CD8-positive, alpha-beta memory T cell (primary cell): ENCODE measurements at places on chromosomes 2 and 18.

DNA sequence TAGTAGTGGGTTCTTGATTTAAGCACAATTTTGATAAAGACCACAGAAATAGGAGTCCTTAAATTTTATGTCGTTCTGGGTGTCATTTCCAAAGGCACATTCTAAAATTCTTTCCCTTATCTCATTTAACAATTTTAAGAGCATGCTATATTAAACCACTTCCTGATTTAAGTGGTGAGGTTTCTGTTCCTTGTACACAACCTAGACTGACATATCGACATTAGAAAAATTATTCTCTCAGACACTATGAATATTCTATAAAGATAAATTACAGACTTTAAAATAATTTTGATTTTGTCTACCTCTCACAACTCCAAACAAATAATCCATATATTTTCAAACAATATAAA, 923.8 kb downstream of the LRP1B start:
- no peak overlapping the region for H3K27ac ChIP-seq
- H3K4me3 ChIP-seq, result no peak overlapping the region
- no peaks in the 10 kb centered on the region for H3K36me3 ChIP-seq
- H3K27me3 ChIP-seq, result no peaks in the 10 kb centered on the region
- H3K4me1 ChIP-seq, result no peaks in the 10 kb centered on the region

DNA sequence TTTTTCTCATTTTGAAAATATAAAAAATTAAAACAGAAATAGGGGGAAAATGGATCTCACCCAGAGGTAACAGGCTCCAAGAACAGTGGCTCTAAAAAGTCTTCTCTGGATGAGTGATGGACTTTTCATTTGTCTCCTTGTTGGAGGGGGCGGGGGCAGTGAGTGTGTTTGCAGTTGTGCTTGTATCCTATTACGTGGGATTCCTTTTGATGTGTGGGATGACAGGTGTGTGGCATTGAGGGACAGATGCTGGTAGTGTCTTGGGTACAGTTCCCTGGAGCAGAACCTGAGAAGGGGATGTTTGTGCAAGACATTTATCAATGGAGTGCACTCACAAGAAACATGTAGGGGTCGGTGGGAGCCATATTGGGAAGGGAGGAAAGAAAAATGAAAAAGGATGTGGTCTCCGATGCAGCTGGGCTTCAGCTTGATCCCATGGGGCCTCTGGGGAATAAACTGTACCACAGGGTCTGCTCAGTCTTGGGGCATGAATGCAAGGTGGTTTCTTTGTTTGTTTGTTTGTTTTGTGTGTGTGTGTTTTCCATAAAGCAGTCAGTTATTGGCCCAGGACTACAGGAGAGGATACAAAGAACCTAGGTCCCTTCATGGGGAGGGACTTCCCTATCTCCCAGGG, 120.0 kb upstream of the SLC35G4 start:
- no peak for DNase-seq
- H3K4me3 ChIP-seq, result no peak overlapping the region
- no peaks in the 10 kb centered on the region for H3K4me1 ChIP-seq
- H3K36me3 ChIP-seq, result no peaks in the 10 kb centered on the region

DNA sequence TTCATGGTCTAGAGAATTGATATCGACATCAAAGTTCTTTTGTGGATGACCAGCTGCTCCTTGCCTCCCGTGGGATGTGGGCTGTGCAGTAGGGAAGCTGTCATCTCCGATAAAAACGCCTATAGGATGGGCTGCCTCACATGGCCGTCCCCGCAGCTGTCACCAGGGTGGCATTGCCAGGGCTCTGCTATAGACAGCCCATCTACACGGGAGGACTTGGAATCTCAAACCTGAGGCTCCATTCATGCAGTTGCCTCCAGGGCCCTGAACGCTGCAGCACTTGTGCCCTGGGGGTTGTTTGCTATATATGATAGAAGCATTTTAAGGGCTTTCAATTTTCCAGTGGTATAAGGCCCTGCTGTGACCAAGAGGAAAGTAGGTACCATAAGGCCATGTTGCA, 183.1 kb downstream of the MYCN start:
- H3K27me3 ChIP-seq, result no peaks in the 10 kb centered on the region
- H3K4me1 ChIP-seq, result no peaks in the 10 kb centered on the region
- no peak for DNase-seq
- no peaks in the 10 kb centered on the region for H3K36me3 ChIP-seq

- no peak overlapping the region for H3K4me3 ChIP-seq
- no peaks in the 10 kb centered on the region for H3K36me3 ChIP-seq
- no peaks in the 10 kb centered on the region for H3K27me3 ChIP-seq
- DNase-seq, result peak; percentile 71
- H3K27ac ChIP-seq, result no peak overlapping the region
- H3K4me1 ChIP-seq, result no peaks in the 10 kb centered on the region
Measured at GRCh38 chr2:74250189-74250631, 51.8 kb downstream of the MTHFD2 start.

GRCh38 chr2:171210216-171210863, 49.6 kb upstream of the TLK1 start:
- H3K27me3 ChIP-seq, result no peaks in the 10 kb centered on the region
- H3K4me1 ChIP-seq, result peaks cover 20% of the 10 kb centered on the region
- peak overlapping the region; percentile 52 for H3K4me3 ChIP-seq
- H3K27ac ChIP-seq, result no peak overlapping the region

DNA sequence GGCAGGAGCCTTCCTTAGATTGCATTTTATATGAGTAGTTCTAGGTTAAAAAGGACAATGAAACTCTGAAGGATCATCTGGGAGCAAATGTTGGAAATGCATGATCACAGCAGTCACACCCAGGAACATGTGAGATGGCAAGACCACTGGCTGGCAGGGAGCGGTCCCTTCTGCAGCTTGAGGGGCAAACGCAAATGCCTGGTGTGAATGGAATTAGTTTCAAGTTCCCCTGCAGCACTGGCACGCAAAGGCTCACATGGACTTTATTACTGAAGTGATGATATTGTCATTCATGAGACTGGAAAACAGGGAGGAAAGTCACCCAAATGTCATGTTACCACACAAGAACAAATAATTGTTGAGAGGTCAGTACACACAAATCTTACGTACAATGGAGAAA, 223.3 kb downstream of the FBXO15 start:
- DNase-seq, result no peak
- no peaks in the 10 kb centered on the region for H3K36me3 ChIP-seq
- H3K4me1 ChIP-seq, result no peaks in the 10 kb centered on the region

- no peaks in the 10 kb centered on the region for H3K27me3 ChIP-seq
- no peaks in the 10 kb centered on the region for H3K4me1 ChIP-seq
- no peak overlapping the region for H3K27ac ChIP-seq
- no peaks in the 10 kb centered on the region for H3K36me3 ChIP-seq
- no peak overlapping the region for H3K4me3 ChIP-seq
Measured at GRCh38 chr2:206452750-206453149, 9.4 kb downstream of the ADAM23 start.

- H3K27me3 ChIP-seq, result no peaks in the 10 kb centered on the region
- H3K4me1 ChIP-seq, result no peaks in the 10 kb centered on the region
- no peak for DNase-seq
- no peak overlapping the region for H3K4me3 ChIP-seq
- H3K36me3 ChIP-seq, result no peaks in the 10 kb centered on the region
- no peak overlapping the region for H3K27ac ChIP-seq
Measured at GRCh38 chr2:156903335-156903734, 354.2 kb upstream of the GALNT5 start.
